A549 (cell line): ENCODE measurements at places on chromosomes 7 and 10.
A peak's percentile ranks its signal among the peaks of the same experiment; 100 is the strongest.

DNA sequence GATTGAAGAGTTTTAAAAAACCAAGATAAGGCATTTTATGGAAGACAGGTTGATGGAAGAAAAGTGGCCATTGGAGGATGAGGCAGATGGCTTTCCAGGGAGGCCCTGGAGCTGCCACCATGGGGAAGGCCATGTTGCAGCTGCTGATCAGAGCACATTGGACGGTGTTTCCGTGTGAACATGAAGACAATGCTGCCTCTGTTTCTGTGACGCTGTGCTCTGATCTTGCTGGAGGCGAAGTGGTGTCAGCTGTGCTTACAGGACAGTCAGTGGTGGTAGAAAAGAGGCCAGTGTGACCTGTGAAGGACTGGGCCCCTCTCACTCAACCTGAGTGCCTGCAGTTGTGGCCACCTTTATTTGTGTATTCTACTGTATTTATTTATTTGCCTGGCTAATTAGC, 132.9 kb downstream of the FAM204A start:
- no peak for DNase-seq

DNA sequence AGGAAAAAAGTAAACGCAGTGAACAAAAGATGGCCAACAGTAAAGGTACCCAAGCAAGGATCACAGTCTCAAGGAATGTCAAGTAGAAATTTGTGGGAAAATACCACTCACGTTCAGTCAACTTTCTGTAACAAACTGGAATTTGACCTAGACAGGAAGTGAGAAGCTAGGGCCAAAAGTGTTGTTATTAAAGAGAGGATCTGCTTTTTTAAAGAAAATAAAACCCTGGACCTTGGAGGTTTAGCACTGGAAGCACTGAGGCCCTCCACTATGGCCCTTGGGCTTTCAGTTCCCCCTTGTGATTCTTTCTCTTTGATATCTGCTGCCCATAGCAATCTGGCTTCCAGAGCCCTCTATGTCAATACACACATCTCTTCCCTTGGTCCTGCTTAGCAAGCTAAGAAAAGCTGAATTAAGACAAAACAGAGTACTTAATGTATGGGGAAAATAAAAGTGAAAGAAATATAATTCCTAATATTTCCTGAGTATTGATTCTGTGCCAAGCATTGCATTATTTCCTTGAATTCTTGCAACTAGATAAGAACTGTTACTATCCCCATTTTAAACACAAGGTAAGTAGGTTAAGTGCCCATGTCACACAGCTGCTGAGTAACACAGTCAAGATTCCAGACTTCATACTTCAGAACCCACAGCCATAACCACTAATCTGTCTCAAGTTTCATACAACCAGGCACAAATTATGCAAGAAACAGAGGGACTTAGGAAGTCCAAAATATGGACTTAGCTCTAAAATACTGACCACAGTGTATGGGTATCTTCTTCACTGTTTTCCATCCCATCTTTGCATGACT, 2.6 kb upstream of the ZNF438 start:
- DNase-seq = no peak

DNA sequence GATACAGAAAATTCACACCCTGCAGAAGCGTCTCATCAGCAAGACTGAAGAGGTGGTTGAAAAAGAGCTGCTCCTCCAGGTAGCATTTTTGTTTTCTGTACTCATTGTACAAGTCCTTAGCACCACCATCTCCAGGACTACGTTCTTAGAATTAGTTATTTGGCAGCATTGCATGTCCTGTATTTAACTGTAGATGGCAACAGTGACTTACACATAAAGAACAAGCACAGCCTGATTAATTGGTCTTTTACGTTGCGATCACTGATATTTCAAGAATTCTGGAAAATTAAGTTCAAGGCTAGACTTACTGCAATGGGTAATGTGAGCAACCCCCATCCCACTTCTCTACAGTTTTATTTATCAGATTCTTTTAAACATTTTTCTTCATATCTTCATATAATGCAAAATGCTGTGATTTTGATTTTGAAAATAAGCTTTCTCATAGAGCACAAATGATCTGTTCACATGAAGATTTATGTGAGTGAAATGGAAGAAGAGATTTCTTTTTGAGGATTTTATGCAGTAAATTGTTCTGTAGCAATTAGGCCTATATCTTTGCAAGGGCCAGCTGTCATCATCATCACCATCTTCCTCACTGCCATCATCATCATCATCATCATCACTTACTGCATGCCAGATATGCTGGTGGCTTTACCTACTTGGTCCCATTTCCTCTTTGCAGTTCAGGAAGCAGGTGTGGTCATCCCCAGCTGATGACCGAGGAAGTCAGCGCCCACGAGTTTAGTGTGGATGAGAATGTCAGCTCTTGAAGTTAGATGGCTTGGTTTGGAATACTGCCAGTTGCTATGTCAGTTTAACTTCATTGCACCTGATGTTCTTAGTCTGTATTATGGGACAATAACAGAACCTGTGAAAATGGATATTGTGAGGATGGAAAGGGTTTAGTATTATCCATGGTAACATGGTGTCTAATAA, 53.4 kb downstream of the CFAP58 start:
- DNase-seq = peak; percentile 11

DNA sequence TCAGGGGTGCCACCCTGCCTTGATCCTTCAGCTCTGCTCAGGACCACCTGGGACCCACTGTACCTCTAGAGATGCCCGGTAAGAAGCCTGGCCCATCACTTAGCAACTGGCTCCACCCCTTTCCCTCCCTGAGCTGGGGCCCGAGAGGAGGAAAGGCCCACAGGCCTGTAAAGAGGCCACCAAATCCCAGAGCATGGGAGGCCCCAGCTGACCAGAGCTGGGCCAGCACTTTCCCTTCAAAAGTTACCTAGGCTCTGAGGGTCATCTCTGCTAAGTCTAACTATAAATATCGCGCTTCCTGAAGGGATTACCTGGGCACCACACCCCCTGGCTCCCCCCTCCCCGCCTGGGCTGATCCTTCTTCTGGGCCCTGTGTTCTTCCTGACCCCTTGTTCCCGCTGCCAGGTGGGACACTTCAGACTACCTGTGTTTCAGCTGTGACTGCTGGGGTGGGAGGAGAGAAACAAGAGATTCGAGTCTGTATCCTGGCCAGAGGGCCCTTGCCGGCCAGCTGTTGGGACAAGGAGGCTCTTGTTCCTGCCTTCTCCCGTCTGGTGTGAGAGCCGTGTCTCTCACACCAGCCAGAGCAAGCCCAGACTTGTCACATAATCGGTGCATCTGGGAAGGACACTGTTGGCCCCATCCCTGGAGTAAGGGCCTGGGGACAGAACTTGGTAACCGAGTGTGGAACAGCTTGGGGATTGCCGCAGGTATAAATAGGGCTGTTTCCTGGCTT, 22.8 kb upstream of the ANKRD2 start:
- no peak for DNase-seq

DNA sequence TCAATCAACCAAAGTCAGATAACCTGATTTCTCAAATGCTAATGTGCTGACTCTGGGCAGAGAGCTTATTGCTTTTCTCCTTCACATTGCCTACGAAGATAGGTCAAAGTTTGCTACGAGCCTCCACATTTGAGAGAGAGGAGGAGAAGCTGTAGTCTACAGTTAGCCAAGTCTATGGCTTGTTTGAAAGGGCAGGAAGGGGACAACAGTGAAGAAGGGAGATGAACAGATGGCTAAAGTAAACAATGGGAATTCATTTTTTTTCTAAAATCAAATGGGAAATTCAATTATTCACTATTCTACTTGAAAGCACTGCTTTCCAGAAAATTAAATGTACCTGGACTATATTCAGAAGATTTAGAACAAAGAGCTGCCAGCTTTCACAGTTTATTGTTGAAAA, 126.7 kb upstream of the C1QL3 start:
- DNase-seq = no peak

GRCh38 chr7:21408481-21408820, 19.4 kb upstream of the SP4 start:
- no peak for DNase-seq

GRCh38 chr10:68224810-68225209, 7.1 kb downstream of the ATOH7 start:
- DNase-seq = no peak

DNA sequence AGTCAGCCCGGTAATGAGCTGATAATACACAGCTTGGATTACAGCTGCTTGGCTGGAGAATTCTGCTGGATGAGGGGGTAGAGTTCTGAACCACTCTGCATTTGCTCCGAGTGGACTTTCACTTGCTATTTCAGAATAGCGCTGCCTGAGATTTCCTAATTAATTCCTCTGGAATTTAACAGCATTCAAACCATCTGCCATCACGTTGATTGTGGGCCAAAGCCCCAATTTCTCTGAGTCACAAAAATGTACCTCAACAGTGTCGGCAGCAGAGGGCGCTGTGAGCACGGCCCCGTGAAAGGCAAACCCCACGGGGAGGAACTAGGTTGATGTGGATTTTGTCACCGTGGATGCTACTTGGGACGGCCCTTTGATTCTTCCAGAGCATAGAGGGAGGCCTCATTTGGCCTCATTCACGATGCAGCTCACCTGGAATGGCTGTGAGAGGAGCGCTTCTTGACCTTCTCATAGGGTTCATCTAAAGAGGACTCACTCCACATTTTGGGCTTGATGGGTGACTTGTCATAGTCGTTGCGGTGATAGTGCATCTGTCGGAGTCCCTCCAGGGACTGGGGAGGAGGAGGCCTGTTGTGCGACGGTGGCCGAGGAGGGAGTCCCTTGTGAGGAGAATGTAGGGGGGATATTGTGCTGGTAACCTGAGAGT, 73.3 kb downstream of the PRPF18 start:
- peak; percentile 27 for DNase-seq
